ENCODE measurements at places on chromosomes 2 and 18. TPM values are rescaled to one million over a fixed set of nuclear protein-coding genes. Genes with fewer than 3 reads are reported as not detected.
A peak's percentile ranks its signal among the peaks of the same experiment; 100 is the strongest.

- DNase-seq: no peak
Observed at GRCh38 chr18:12023375-12023774, 42.1 kb downstream of the IMPA2 start.

- no peak for DNase-seq
Observed at GRCh38 chr2:70738159-70738558, 29.8 kb downstream of the ADD2 start.

DNA sequence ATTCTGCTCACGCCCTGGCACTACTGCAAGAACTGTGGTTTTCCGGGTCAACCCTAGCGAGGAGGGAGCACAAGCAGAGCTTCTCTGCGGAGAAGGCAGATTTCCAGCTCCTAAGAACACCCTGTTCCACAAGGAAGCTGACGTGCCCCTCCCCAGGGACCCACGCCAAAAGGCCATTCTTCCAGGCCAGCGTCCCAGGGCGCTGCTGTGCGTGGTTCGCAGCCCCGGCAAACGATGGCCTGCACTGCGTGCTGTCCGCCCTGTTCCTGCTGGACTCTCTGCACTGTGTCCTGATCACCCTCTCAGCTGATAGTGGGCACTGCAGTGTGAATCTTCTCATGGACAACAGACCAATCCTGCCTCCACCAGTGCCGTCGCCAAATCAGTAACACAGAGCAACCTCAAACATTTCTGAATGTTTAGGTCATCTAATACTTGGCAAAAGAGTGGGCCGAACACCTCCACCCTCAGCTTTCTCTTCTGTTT, 49.1 kb downstream of the ADI1 start:
- DNase-seq: peak; percentile 82

The PRKCE gene
- 20.3 TPM for total RNA-seq

The ZDBF2 gene
- 15.4 TPM for total RNA-seq

Measured in cardiac septum (tissue), 1 donor.